ENCODE measurements at places on chromosomes 3 and 15. TPM values are rescaled to one million over a fixed set of nuclear protein-coding genes. Genes with fewer than 3 reads are reported as not detected.

TTLL13 gene
- total RNA-seq = not detected

TBC1D23 gene
- 8.3 TPM for total RNA-seq

PRR20G gene
- total RNA-seq = not detected

CLDN18 gene
- not detected for total RNA-seq

ARNT2 gene
- total RNA-seq = not detected

SUMF1 gene
- total RNA-seq = 13.5 TPM

ALDH1A2 gene
- not detected for total RNA-seq

ECE2 gene
- total RNA-seq = 0.15 TPM

FGF12 gene
- total RNA-seq = not detected

UROC1 gene
- not detected for total RNA-seq

IFRD2 gene
- total RNA-seq = 82.1 TPM

KY gene
- total RNA-seq = not detected

MLH1 gene
- 61.4 TPM for total RNA-seq

TLR9 gene
- total RNA-seq = 26.5 TPM

GRCh38 chr3:90055666-90056065 is 948.2 kb downstream of the EPHA3 start:
- DNase-seq = no peak

DNA sequence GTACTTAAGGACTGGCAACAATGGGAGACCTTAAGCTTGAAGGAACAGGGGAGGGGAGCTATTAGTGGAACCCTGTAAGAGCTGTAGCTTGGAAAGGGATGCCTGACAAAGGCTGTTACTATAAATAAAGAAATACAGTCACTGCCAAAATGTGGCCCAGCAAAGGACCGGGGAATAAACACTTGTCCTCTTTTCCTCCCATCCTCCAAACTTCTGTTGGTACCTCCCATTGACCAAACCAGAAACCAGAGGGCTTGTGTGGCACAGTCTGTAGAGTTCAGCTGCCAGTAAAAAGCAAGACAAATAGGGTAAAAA is 25.1 kb upstream of the TCF12 start:
- no peak for DNase-seq

- DNase-seq = peak; percentile 80
These were observed 4.3 kb upstream of the TSEN2 start for GRCh38 chr3:12479919-12480427.

DNA sequence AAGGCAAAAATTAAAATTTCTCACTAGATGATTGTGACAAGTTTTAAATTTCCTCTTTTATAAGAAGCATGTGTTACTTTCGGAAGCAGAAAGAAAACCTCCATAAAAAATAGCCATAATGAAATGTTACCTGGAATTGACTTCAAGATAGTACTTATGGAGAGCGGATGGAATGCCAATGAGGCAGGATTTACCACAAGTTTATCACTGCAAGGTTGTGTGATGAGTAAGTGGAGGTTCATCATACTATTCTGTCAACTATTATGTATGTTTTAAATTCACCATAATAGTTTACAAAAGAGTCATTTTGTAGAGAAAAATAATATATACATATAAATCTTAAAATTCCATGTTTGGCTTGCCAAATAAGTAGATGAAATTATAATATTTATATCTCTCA is 230.3 kb downstream of the SCAPER start:
- no peak for DNase-seq

- DNase-seq = no peak
These were observed 2.0 kb downstream of the CA12 start for GRCh38 chr15:63379492-63380150.

- peak; percentile 59 for DNase-seq
These were observed 1.0 kb downstream of the C15orf61 start for GRCh38 chr15:67521783-67522568.

DNA sequence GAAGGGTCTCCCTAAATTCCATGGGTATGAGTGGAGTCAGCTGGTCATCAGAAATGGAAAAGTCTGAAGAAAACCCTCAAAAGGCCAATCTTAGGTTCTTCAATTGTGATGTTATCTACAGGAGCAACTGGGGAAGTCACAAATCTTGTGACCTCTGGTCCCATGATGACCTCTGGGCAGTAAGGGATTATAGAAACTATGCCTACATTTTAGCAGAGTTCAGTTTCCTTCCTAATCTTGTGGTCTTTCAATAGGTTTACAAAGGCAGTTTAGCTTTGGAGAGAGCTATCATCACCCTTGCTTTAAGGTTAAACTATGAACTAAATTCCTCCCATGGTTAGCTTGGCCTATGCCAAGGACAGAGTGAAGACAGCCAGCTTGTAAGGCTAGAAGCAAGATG is 225.1 kb downstream of the DPH6 start:
- no peak for DNase-seq

DNA sequence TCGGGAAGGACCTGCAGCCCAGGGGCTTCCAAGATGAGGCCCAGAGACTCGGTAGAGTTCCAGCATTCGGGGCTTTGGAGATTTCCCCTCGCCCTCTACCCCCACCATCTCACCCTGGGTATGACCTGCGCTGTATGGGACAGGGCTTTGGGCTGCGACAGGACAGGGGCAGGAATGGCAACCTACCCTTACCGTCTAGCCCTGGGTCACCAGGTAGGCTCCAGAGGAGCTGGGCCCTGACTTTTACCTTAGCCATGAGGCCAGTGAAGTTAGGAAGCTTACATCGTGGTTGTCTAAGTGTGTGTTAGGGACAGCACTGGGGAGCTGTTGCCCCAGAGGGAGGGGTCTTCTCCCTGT is 683 bp downstream of the PPM1M start:
- DNase-seq = peak; percentile 58

- DNase-seq = no peak
These were observed 5.7 kb downstream of the NME9 start for GRCh38 chr3:138323971-138324370.

- DNase-seq = no peak
These were observed 134.6 kb upstream of the KBTBD8 start for GRCh38 chr3:66863205-66864111.

GRCh38 chr15:69403594-69403993 is 10.6 kb upstream of the KIF23 start:
- no peak for DNase-seq

DNA sequence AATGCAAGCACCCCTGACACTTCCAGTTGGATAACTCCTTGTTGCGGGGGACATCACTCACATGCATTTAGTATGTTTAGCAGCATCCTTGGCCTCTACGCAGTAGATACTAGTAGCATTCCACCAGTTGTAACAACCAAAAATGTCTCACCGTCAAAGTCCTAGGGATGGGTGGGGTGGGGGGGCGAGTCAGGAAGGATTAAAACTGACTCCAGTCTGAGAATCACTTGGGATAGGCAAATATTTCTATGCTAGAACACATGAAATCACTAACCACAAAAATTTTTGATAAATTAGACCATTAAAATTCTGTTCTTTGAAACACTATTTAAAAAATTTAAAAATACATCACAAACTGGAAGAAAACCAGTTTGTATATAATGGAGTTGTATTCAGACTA is 18.0 kb downstream of the ICE2 start:
- no peak for DNase-seq

DNA sequence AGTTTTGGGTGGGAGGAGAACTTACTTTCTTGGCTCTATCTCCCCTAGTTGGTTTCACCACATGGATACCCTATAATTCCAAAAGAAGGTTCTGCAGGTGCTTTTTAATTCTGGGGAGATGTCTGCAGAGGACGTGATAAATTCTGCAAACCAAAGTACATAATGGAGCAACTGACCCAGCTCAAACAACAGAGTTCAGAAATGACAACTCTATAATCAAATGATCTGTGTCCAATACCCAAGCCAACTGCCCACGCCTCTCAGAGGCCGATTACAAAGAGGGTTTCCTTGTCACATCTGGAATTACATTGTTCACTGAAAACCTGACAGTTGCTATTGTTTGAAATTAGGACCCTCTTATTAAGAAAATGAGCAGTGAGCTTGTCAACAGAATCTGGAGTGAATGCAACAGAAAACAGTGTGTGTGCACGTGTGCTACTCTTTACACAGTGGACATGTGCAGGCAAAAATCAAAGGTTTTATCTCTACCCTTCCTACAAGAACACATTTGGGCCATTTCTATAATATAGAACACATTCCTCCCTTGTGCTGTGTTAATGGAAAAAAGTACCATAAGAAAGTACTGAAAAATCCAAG is 593.0 kb downstream of the MAGI1 start:
- DNase-seq = no peak

DNA sequence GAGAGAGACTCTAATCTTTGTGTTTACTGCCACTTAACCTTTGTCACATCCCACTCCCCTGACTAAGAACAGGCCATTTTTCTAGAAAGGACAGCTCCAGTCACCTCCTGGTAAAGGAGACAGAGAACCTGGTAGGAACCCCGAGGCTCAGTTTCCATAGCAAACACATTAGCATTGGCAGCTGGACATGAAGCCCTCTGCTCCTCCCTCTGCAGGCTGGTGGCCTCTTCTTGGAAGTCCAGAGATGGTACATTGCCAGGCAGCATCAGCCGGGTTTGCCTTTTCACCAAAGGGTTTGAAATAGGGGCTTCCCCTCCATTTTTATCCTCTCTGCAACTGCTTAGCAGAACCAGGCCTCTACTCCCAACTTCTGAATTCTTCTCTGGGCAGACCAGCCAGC is 213.4 kb upstream of the SEMA6D start:
- no peak for DNase-seq

DNA sequence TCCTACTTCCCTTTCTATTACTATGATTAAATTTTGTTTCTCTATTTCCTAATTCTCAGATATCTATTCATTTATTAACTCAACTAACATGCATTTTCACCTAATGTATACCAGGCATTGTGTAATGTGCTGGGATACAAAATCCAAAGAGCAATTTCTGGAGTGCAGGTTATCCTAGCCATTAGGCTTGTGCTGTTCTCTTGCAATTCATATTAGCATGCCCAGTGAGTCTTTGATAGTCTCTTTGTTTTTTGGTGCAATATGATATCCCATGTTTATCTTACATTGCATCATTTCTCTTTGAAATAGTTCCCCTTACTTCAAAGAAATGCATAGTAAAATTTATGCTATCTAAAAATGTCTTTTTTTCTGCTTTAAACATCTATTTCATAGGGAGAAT is 13.9 kb upstream of the DPPA4 start:
- DNase-seq = no peak

- DNase-seq = peak; percentile 94
These were observed at the start of gene NGLY1 for GRCh38 chr3:25782938-25783660. TSS of gene NGLY1 (minus strand) at chr3:25783443. CDS start at chr3:25783390, 53 bp downstream.

DNA sequence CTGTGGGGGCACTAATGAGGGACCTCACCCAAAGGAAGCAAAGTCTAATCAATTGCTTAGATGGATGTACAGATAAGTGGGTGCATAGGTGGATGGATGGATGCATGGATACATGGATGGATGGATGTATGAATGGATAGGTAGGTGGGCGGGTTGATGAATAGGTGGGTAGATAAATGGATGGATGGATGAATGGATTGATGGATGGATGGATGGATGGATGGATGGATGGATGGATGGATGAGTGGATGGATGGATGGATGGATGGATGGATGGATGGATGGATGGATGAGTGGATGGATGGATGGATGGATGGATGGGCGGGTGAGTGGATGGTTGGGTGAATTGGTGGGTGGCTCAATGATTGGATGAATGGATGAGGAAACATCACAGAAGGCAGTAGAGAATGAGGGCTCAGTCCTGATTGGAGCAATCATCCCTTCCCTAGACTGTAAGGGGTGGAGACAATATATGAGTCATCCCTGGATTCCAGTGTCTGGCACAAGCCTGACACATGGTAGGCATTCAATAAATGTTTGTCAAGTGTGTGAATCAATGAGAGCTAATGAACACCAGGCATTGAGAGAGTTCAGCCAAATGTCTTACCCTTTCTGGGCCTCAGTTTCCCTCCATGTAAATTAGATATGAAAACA is 40.4 kb upstream of the PXYLP1 start:
- no peak for DNase-seq

DNA sequence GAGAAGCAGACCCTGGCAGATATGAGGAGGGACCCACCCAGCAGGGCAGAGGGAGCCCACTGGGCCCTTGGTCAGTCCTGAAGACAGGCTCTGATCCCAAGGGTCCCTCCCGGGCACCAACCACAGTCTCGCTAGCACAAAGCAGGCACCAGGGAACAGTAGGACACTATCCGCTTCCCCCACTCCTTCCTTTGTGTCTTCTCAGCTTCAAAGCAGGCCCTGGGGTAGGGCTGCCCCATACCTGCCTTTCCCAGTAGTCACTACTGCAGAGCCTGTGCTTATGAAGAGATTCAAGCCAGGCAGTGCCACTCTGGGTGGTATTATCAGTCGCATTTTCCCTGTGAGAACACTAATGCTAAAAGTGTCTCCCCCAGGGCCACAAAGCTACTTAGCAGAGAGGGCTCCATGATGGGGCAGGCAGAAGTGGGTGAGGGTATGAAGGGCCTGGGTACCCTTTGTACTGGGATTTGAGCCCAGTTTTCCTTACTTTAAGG is 32.7 kb downstream of the SRPRB start:
- DNase-seq = no peak

GRCh38 chr15:30038667-30039523 is 43.9 kb upstream of the GOLGA8J start:
- no peak for DNase-seq

- DNase-seq = no peak
These were observed 13.2 kb upstream of the GNB4 start for GRCh38 chr3:179464323-179465092.

DNA sequence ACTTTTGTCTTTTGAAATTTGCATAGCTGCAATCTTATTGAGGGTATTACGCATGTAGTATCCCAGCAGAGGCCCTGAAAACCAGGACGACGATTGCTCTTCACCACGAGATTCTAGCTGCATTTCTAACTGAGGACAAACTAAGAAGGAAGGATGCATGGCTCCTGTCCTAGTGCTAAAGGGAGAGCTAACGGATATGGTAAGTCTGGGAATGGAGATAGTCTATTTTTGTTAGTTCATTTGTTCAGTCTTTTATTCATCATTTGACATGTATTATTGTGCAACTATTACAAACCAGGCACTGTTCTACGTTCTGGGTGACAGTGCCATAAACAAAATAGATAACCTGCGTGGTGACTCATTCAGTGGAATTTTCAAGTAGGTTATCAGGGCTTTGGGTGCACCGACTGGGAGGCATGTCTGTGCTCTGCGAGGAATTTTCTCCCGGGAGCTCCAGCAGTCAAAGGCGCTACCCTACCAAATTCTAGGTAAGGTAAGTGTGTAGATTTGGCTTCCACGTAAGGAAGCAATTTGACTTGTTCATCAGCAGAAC is 51.9 kb upstream of the ETV5 start:
- no peak for DNase-seq

DNA sequence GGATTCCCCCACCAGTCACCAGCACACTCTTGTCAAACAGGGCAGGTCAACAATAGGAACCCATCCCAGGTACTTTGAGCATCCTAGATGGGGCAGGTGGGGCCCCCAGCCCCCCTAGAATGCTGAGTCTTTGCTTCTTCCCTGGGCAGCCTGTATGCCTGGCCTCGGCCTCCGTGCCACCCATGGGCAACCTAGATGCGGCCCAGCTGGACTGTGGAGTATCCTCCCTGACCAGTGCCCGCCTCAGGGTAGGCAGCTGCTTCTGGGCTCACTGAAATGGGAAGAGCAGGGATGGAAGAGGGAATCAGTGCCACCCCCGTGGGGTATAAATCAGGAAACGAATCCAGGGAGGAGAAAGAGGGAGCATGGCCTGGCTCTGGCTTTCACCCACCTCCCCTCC is 10.9 kb downstream of the DNAH1 start:
- DNase-seq = no peak

- DNase-seq = no peak
These were observed 57.7 kb downstream of the IGF2BP2 start for GRCh38 chr3:185767002-185767688.

GRCh38 chr3:184568924-184569829 is 7.6 kb downstream of the EPHB3 start:
- DNase-seq = no peak

- DNase-seq = peak; percentile 48
These were observed 187.8 kb downstream of the TLE3 start for GRCh38 chr15:69909719-69910444.

- DNase-seq = no peak
These were observed 456.2 kb downstream of the TBL1XR1 start for GRCh38 chr3:176740906-176741663.

Data from Karpas-422 (cell line).